AG08396 (cell line): ENCODE measurements at places on chromosomes 5 and 9.

- no peak for DNase-seq
Measured at GRCh38 chr5:25181249-25181648, 536.5 kb upstream of the CDH10 start.

GRCh38 chr5:31827867-31828266 lies 188.9 kb downstream of the PDZD2 start:
- no peak for DNase-seq

- DNase-seq = no peak
Measured at GRCh38 chr5:62256161-62257019, 49.6 kb upstream of the KIF2A start.

- peak; percentile 56 for DNase-seq
Measured at GRCh38 chr5:107875833-107876232, 205.1 kb upstream of the EFNA5 start.
